ENCODE measurements at places on chromosomes 1 and 21. TPM values are rescaled to one million over a fixed set of nuclear protein-coding genes. Genes with fewer than 3 reads are reported as not detected.

Gene MPL
- total RNA-seq: not detected

- H3K27ac ChIP-seq: no peak overlapping the region
- H3K4me1 ChIP-seq: peaks cover 21% of the 10 kb centered on the region
These were observed 22.1 kb upstream of the IFNAR2 start for GRCh38 chr21:33207449-33208149.

- no peak for DNase-seq
- no peaks in the 10 kb centered on the region for H3K27me3 ChIP-seq
- no peaks in the 10 kb centered on the region for H3K4me1 ChIP-seq
- H3K4me3 ChIP-seq: no peak overlapping the region
These were observed 255.5 kb upstream of the LRRC7 start for GRCh38 chr1:69312055-69312732.

GRCh38 chr1:200968469-200969410 is 54.8 kb downstream of the KIF21B start:
- no peak overlapping the region for H3K27ac ChIP-seq
- H3K27me3 ChIP-seq: no peaks in the 10 kb centered on the region
- peaks cover 4% of the 10 kb centered on the region for H3K4me1 ChIP-seq
- H3K4me3 ChIP-seq: no peak overlapping the region
- no peak for DNase-seq

DNA sequence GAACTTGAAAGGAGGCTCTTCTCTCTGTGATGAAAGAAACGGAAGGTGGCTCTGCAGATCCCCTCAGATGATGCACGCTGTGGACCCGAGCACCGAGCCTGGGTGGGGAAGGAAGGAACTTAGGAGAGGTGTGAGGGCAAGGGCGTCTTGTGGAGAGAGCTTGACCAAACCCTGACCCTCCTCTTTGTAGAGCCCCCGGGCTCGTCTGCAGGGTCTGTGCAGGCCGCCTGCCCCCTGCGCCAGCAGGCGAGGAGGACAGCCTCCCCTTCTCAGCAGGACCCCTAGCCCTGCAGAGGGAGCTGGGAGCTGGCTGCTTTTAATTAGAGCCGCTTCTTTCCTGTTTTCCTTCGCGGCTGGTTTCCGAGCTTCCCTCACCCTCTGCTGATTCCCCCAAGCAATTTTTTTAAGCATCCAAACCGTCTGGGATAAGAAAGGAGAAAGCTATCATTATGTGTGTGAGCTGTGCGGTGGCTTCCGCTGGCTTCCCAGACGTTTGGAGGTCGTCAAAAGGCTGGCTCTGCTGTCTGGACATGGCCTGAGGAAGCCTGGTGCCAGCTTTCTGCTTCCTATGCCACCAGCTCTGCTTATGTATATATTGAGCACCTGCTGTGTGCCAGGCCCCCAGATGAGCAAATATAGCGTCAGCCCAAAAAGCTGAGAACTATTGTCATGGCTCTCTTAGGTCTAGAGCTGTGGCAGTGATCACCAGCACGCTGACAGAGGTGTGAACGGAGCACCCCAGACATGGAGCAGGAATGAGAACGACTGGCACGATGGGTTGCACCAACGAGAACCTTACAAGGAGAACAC is 160.2 kb upstream of the IRF2BP2 start:
- no peak for DNase-seq
- no peaks in the 10 kb centered on the region for H3K36me3 ChIP-seq
- no peak overlapping the region for H3K4me3 ChIP-seq
- H3K4me1 ChIP-seq: no peaks in the 10 kb centered on the region
- H3K27me3 ChIP-seq: no peaks in the 10 kb centered on the region
